AG09309 (cell line): ENCODE measurements at places on chromosomes 5 and 9.

DNA sequence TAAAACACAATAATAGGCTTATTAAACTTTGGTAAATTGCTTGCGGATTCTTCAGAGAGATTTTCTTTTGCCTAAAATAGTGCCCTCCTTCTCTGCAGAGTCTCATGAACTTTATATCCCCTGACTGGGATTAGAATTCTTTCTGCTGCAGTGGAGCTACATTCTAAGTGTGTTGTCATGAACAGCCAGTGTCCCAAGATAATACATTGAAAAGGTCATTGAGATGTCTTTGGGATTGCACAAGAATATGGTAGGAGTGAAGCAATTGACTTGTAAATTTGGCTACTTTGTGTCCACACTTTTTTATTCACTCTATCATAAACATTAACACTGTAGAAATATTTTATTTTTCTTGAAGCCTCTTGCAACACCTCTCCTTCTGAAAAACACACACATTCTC lies 604.5 kb downstream of the GABRG2 start:
- no peak for DNase-seq

GRCh38 chr5:124457901-124458300 lies 288.5 kb downstream of the ZNF608 start:
- DNase-seq, result no peak

DNA sequence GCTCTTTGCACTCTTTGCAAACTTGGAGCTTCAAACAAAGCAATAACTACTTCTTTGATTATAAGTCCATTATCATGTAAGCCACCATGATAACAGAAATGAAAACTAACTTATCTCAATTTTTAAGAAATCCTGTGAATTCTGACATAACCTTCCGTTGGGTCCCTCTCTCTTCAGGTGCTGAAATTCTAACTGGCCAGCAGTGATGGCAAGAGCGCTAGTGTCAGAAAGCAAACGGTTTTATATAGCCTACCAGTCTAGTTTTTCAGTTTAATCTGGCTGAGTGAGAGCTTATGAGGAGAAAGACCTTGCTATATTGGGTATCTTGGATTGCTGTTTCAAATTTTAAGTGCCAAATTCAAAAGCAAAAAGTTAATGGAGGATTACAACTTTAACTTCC lies 13.4 kb downstream of the NFIB start:
- DNase-seq, result no peak

GRCh38 chr9:88813638-88814209 lies 177.5 kb upstream of the S1PR3 start:
- no peak for DNase-seq

DNA sequence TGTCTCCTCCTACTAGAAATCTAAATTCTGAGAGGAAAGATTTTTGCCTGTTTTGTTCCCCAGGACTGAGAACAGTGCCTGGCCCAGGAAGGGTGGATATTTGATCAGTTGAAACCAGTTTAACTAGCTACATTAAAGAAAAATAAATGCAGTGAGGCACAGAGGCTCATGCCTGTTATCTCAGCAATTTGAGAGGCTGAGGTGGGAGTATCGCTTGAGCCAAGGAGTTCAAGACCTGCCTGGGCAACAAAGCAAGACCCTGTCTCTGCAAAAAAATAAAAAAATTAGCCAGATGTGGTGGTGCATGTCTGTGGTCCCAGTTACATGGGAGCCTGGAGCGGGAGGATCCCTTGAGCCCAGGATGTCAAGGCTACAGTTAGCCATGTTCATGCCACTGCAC lies 104.8 kb upstream of the CPEB4 start:
- DNase-seq, result no peak
